ENCODE measurements at places on chromosomes 4 and X.
A peak's percentile ranks its signal among the peaks of the same experiment; 100 is the strongest.

GRCh38 chr4:10086506-10087120 is 30.0 kb downstream of the WDR1 start:
- DNase-seq, result no peak

DNA sequence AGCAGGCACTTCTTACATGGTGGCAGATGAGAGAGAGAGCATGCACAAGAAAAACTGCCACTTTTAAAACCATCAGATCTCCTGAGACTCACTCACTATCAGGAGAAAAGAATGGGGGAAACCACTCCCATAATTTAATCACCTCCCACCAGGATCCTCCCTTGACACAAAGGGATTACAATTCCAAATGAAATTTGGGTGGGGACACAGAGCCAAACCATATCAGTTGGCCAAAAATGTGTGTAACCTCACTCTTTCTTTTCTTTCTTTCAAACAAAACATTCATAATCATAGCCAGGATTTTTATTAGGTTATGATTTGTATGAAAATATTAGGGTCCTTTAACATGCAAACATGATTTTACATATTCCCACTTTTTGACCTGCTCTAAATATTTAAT is 222.1 kb downstream of the PCDH18 start:
- no peak for DNase-seq

GRCh38 chrX:28910487-28910886 is 323.2 kb downstream of the IL1RAPL1 start:
- DNase-seq, result no peak

DNA sequence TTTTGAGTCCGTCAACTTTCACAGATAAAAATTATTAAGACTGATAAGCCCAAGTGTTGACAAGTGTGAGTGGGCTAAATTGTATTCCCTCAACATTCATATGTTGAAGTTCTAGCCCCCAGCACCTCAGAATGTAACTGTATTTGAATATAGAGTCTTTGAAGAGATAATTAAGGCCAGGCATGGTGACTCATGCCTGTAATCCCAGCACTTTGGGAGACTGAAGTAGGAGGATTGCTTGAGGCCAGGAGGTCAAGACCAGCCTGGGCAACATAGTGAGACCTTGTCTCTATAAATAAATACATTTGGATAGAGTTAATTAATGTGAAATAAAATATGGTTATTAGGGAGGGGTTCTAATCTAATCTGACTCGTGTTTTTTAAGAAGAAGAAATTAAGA is 29.7 kb upstream of the SLC25A4 start:
- no peak for DNase-seq

DNA sequence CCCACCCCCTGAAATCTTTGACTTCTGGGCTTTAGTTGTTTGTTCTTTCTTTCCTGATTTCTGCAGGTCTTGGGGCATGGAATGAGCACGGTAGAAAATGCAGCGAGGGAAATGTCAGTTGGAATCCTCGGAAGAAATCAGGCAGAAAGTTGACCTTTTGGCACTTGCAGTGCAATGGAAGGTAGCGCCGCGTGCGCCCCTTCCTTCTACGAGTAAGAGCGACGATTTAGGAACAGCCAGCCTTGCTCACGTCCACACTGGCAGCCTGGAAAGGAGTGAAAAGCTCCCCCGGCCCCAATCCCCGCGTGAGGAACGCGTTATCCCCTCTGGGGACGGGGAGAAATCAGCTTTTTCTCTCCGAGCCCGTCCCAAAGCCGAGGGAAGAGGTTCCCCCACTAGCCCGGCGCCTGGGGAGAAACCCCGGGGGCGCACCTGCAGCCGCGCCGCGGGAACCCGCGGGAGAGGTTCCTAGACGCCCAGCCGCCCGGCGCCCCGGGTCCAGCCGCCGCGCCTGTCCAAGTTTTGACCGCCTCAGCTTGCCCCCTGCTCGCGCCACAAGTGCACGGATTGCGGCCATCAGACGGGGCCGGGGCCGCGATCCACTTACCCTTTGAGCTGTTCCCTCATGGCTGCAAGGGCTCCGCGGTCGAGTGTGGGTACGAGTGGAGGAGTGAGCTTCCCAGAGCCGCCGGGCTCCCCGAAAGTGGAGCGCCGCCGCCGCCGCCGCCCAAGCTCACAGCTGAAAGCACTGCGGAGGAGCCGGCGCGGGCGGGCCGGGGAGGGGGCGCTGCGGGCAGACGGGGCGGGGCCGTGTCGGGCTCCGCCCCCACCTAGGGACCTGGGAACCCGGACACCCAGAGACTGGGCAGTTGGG is 194.6 kb upstream of the FTHL17 start:
- DNase-seq, result peak; percentile 49

GRCh38 chr4:166078383-166078782 is 205.3 kb downstream of the TLL1 start:
- no peak for DNase-seq

- DNase-seq, result no peak
Measured at GRCh38 chr4:7281691-7282665, 89.6 kb downstream of the SORCS2 start.

DNA sequence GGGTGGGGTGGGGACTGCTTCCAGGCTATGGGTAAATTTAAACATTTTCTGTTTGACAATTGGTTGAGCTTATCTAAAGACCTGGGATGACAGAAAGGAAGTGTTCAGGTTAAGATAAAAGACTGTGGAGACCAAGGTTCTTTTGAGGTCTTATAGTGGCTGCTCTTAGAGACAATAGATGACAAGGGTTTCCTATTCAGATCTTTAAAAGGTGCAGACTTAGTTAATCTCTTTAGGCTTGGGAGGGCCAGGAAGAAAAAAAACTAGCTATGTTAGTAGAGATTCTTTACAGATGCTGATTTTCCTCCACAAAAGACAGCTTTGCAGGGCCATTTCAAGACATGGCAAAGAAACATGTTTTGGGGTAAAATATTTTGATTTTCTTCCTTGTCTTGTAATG is 972.5 kb downstream of the CCSER1 start:
- DNase-seq, result no peak

- no peak for DNase-seq
Measured at GRCh38 chr4:54332542-54332941, 103.4 kb downstream of the PDGFRA start.

DNA sequence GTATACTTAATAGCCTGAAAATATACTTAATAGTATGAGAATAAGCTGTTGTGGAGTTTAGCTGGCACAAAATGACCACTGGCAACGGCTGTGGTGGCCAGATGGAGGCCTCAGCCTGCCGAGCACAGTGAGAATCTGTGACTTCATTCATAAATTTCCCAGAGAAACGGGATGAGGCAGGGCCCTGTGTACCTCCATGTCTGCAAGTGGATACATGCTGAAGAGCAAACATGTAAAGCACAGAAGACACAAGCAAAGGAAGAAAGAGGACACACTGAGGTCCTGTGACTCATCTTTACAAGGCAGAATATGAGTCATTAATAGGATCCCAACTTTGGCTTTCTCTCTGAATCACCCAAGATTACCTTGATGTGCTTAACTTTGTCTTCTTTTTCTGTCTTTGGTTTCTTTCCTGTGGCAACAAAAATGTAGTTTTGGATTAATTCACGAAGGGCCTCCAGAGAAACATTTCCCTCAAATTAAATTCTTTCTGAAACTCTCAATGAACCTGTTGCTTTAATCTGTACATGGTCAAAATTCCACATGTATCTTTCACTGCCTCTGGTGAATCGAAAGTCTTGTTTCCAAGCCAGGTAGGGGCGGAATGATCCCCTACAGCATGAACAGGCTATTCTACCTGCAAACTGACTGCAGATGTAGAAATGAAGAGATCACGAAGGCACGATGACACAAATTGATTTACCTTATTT is 56.4 kb downstream of the IRF2 start:
- DNase-seq, result peak; percentile 69

GRCh38 chr4:187218705-187219245 is 495.1 kb upstream of the FAT1 start:
- no peak for DNase-seq

- no peak for DNase-seq
Measured at GRCh38 chr4:16677001-16677944, 221.2 kb downstream of the LDB2 start.

DNA sequence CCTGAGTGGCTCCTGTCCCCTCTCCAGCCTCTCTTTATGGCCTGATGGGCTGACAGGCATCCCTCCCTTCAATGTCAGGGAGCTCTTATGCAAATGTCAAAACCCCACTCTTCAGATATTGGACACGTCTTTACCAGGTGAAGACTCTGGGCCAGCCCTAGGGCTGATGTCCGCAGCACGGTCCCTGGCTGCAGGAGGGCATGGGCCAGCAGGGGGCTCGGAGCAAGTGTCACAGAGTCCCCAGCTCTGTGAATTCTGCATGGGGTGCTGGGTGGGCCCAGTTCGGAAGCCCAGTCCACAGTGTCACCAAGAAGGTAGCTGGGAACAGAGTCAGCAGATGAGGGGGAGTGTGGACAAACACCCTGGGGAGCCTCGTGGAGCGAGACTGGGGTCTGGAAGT is 39.6 kb upstream of the PSAPL1 start:
- no peak for DNase-seq

DNA sequence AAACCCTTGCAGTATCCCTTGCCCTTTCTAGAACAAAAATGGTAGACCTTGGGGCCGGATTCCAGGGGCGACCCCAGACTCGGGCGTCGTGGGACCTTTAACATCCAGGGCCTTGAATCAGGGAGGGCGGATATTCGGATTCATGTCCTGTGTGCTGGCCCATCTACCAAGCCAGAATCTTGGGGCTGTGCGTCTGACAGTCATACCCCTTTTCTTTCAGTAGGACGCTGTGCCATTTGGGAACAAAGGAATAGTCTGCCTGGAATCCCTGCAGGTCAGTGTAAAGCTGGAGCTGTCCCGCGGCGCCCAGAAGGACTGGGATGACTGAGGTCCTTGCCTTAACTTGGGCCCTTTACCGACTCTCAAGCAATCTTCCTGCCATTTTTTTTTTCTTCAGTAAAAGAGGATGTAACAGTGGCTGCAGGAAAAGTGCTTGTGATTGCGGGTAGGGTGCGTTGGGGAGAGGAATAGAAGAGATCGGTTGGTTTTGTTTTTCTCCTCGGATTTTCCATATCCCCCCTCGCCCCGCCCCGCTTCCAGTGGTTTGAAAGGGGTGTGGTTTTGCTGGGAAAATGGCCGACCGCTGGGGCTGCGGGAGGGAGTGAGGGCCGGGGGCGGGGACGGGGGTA is 518 bp downstream of the ARMCX1 start:
- DNase-seq, result peak; percentile 19

- no peak for DNase-seq
Measured at GRCh38 chr4:142547974-142548373, 298.1 kb downstream of the INPP4B start.

DNA sequence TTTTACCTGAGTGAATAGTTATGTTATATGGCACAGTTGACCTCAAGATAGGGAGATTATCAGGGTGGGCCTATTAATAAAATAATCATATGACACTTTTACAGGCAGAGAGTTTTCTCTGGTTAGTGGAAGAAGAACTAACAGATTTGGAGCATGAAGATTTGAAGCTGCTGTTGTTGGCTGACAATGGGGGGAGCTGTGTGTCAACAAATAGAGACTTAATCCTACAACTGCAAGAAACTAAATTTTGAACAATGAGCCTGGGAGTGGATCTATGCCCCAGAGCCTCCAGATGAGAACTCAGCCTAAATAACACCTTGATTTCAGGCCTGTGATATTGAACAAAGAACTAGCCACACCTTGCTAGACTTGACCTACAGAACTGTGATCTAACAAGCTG is 7.2 kb upstream of the CCSER1 start:
- DNase-seq, result no peak

- DNase-seq, result no peak
Measured at GRCh38 chr4:1985294-1985693, 23.5 kb downstream of the NELFA start.

DNA sequence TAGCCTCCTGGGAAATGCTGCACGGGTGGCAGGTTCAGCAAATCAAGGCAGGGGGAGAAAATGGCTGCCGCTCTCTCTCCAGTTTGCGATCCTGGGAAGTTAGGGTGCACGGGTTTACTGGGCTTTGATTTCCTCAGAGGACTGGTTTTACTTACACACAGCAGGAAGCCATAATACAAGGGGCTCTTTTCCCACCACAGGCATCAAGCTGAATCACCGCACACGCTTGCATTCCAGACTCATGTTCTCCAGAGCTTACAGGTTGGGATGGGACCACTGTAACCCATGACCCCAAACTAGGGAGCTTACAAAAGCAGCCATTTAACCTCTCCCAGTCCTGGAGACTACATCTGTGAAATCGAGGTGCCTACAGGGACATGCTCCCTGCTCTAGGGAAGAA is 159.8 kb downstream of the DHRSX start:
- no peak for DNase-seq

DNA sequence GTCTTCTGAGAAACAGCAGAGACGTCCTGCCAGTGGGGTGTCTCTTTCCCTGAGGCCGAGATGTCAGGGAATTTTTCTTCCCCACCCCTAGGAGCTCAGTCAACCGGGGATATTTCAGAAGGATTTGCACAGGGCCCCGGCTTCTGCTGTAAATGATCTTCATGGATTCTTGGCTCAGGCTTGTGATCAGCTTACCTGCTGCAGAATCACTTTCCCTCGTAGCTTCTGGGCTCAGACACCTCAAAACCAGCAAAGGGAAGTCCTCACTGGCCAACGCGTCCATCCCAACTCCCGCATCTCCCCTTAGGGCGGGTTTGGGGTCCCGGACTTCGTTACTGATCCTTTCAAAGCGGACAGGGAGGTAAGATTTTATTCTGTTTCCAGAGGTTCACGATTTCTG is 212.7 kb downstream of the SHOX start:
- DNase-seq, result no peak

DNA sequence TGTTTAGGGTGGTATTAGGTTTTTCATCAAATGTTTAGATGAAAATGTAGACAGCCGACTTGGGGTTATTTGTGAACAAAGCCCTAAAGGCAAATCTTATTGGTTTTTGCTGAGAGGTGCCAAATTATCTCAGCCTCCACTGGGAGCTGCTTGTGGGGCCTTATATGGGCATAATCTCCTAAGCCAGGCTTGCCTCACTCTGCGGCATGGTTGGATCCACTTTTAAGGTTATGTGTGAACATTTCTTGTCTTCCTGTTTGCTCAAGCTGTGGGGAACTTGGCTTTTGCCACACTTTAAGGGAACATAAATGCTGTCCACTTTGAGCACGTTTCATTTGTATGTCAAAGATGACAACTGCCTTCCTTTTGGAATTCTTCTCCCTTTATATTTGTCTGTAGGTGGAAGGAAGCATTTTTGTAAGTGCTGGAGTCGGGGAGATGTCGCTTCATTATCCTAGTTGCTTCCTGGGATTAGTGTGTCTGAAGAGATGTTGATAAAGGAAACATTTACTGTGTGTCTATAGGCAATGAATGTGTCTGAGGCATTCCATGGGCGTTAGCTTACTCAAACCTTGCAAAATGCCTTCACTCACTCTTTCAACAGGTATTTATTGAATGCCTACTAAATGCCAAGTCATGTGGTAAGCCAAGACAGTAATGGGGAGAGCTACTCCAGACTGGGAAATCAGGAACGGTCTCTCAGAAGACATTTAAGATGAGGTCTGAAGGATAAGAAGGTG is 78.3 kb downstream of the SLC9A6 start:
- DNase-seq, result no peak

DNA sequence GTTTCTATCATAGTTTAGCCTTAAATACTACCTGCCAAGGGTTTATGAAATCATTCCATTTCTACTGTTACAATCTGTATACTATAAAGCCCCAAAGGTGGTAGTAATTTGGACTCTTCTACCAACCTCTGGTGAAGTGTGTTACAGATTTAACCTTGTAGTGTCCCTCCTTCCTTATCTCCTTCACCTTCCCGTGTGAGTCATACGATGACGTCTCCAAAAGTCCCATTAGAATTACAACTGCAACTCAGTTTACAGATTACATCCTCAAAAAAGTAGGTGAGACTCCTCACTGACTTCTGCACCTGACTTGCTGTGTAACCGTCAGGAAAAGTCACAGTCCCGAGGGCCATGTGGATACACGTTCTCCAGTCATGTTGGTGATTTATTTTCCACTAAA is 219.0 kb downstream of the DCTD start:
- no peak for DNase-seq

- DNase-seq, result no peak
Measured at GRCh38 chr4:145904413-145905177, 34.0 kb downstream of the ZNF827 start.

All from ACHN (cell line).